ENCODE measurements at places on chromosomes 12 and 14. TPM values are rescaled to one million over a fixed set of nuclear protein-coding genes. Genes with fewer than 3 reads are reported as not detected.

KRT3 gene
- not detected for total RNA-seq

DNA sequence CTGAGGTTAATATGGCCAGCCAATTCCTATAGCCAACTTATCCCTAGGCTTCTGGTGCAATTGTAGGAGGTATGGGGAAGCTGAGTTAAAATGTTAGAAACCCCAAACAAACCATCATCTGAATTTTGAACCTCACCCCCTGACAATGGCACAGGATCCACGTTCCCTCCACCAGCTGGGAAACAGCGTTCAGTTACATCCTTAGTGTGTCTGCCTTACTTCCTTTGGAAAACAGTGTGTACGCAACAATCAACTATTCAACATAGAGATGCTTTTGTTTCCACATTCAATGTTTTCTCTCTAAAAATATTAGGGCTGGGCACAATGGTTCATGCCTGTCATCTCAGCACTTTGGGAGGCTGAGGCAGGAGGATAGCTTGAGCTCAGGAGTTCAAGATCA is 203.4 kb downstream of the TTC7B start:
- DNase-seq: no peak

DNA sequence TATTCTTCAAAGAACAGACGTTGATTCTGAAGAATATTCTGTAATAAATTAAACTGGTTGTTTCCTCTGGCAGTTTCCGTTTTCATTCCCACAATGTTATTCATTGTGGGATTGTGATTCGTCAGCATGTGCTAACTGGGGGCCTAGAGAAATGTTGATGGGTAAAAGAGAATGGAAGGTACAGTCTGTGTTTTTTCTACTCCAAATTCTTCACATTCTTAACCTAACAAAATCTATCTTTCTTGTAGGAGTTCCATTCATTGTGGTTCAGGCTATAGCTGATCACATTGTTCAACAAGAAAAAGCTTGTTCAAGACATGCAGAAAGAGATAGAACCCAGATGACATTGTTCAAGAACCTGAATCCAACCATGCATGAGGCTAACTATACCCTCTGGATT is 5.9 kb downstream of the CD163 start:
- no peak for DNase-seq

GRCh38 chr14:65211341-65211987 is 109.1 kb upstream of the MAX start:
- DNase-seq: no peak

DNA sequence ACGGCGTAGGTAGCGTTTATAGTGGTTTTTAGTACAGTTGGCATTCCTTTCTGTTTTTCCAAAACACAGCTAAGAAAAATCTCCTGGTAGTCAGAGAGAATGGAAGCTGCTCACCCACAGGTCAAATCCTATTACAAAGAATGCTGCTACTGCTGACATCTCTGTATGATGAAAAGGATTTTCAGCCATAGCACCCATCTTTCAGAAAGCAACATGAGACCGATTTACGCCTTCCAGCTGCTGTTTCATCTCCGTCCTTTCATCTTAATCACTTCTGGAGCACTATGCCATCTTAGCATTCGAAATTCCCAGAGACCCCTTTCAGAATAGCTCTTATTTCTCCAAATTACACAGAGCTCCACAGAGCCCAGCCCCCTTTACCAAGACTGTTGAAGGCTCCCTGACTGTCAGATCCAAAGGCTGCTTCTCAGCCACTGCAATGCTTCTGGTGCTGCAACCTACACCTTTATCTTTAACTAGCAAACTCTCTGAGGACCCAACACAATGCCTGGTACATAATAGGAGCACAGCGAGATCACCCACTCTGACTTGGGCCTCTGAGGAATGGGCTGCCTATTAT is 211.8 kb downstream of the NEDD1 start:
- DNase-seq: no peak

GRCh38 chr12:79964100-79964627 is 29.3 kb upstream of the PPP1R12A start:
- no peak for DNase-seq

DNA sequence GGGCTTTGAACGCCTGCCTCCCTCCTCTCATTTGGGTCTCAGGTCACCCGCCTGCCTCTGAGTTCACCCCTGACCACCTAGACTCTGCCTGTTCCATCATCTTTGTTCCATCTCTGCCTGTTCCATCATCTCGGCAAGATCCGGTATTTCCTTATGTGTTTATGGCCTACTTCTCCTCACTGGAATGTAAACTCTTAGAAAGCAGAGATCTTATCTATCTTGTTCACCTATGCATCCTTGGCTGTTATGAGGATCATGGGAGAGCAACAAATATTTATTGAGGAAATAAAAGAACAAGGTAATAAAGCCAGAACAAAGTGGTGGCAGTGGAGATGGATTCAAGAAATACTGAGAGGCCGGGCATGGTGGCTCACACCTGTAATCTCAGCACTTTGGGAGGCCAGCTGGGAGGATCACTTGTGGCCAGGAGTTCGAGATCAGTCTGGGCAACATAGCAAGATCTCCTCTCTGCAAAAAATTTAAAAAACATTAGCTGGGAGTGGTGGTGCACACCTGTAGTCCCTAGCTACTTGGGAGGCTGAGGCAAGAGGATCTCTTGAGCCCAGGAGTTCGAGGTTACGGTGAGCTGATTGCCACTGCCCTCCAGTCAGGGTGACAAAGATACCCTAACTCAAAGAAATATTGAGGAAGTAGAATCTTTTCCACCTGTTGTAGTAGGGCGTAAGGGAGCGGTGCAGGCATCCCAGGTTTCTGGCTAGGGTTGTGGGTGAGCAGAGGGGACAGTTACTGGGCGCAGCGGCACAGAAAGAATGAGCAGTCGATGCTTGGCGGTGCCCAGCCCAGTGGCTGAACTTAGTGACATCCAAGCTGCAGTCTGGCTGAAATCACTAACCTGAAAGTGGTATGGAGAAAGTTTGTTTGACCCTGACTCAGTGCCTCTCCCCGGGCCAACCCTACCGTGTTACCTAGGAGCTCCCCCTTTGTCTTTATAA is 1.7 kb upstream of the KLC1 start:
- no peak for DNase-seq
